ENCODE measurements at places on chromosomes 4 and X.
A peak's percentile ranks its signal among the peaks of the same experiment; 100 is the strongest.

- no peak for DNase-seq
These were observed 78.0 kb downstream of the GABRB1 start for GRCh38 chr4:47109379-47109778.

GRCh38 chr4:180698550-180699195 is 1544.5 kb upstream of the TENM3 start:
- no peak for DNase-seq

GRCh38 chr4:173370130-173370476 is 651 bp upstream of the SAP30 start:
- DNase-seq = no peak

- DNase-seq = no peak
These were observed 1.0 kb downstream of the TBC1D9 start for GRCh38 chr4:140754918-140755773.

DNA sequence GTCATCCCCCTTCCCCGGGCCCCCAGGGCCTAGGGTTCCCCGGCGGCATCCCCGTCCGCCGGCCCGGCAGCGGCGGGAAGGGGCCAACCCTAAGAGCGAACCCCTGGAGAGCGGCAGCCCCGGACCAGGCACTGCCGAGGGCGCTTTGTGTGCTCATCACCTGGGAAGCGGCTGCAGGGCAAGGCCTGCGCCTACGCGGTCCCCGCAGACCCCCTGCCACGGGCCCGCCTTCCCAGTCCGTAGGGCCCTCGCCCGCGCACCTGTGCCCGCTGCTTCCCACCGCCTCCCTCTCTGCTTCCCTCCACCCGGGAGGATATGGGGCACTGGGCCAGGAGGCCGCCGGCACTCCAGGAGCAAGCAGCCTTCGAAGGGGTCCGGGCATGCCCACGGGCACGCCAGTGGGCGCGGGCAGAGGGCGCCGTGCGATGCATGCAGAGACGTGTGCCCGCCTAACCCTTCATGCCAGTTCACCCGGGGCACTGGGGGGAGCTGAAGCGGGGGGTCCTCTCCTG is 2.6 kb downstream of the FLNA start:
- DNase-seq = no peak

- DNase-seq = no peak
These were observed 28.5 kb downstream of the RNF212 start for GRCh38 chr4:1084796-1085403.

DNA sequence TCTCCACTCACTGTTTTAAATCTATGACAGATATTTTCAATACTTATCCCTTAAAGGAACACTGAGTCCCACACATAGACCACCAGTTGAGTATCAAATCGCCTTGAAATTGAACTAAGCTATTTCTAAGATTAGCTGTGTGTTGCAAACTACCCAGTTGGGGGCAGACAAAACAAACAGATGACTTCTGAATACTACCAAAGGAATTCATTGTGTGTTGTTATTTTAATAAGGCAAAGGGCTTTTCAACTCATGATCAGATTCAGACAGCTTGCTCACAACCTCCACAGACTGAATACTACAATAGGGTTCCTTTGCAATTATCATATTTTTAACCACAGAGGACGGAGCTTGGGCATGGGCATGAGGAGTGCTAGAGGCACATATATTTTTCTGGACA is 283.0 kb upstream of the GPC4 start:
- DNase-seq = peak; percentile 30

DNA sequence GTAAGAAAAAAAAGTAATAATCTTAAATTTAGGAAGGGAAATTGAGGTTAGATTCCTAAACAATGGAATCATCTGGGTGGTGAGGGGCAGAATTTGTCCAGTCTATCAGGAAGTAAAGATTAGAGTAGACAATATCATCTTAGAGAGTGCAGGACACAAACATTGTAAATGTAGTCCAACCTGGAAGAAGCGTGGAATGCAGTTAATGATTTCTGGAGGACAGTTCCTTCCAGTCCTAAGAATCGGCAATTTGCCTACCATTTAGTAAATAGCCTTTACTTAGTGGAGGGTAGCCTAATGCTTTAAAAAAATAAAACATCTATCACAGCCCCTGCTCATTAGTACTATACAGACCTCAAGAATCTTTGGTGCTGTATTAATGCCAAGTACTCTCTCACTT is 147.5 kb upstream of the TTC29 start:
- DNase-seq = no peak

DNA sequence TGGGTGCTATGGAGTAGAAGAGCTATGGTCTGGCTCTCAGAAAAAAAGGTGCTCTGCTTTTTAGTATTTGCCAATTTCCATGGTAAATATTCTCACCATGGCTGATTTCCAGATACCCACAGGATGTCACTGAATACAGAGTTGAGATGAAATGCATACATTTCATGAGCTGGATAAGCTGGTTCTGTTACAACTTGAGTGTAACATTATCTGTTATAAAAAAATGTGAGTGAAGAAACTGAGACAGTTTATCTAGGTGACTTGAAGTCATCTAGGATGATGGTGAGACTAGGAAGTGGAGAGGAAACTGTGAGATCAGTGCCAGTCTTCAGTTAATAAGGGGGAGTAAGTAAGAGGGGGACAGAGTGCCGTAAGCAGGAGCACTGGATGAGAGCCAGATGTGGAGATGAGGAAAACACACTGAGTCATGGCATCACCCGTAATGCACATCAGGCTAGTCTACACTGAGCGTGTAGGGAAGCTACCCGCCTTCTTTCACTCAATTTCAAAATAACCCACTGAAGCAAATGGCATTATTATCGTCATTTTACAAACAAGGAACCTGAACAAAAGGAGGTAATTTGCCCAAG is 5.0 kb downstream of the HPSE start:
- DNase-seq = peak; percentile 29

DNA sequence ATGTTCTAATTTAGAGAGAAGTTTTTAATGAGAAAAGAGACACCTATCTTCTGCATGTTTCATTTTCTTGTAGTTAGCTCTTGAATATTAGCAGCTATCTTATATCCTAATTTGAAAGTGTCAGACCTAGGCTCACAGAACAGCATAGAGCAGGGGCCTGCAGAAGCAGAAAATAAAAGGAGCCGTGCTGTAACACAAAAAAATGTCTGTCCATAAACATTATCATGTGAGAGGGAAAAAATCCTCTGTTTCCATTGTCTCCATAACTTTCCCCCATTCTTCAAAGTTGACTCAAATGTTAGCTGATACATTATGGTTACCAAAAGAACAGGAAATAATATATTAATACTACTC is 329.2 kb upstream of the EPHA5 start:
- no peak for DNase-seq

DNA sequence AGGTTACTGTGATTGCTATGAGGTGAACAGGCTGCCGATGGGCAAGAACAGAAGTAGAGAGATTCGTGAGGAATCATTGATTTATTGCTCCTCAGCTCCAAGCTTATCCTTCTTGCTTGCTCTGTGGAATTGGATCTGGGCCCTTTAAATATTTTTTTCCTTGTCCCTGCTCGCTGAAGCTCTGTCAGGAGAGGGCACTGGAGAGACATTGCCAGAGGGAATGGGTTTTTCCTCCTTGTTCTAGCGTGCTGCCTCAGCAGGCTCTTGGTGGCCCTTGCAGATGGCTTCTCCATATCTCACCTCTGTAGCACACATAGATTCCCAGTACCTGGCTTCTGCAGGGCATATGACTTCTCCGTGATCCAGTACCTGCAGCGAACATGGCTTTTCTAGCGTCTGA is 67.4 kb downstream of the CNGA2 start:
- DNase-seq = no peak

DNA sequence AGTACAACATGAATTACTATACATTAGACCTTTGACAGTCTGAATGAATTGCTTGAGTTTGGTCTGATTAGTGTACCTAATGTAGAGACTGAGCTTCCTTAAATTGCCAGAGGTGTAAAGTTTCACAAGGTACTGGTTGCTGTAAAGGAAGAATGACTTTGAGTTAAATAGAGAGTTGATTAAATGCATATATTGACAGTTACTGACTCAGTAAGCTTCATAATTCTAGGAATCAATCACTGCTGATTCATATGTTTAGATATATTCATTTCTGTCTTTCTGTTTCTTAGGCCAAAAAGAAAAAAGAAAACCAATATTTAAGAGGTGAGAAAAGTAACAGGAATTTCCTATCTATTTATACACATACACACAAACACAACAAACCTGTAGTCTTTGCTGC is 16.2 kb upstream of the ART3 start:
- no peak for DNase-seq
